ENCODE measurements at places on chromosomes 5 and 9. TPM values are rescaled to one million over a fixed set of nuclear protein-coding genes. Genes with fewer than 3 reads are reported as not detected.

The BASP1 gene
- 26.5 TPM for total RNA-seq

The CNOT6 gene
- total RNA-seq: 12.6 TPM

The CA9 gene
- not detected for total RNA-seq

The CARTPT gene
- not detected for total RNA-seq

The LRRC26 gene
- total RNA-seq: 0.29 TPM

The SLC6A19 gene
- not detected for total RNA-seq

The PCA3 gene
- total RNA-seq: not detected

- no peak overlapping the region for H3K4me3 ChIP-seq
- H3K36me3 ChIP-seq: no peaks in the 10 kb centered on the region
- no peak overlapping the region for H3K27ac ChIP-seq
Observed at GRCh38 chr5:135120951-135121350, 86.9 kb upstream of the PITX1 start.

GRCh38 chr5:124477062-124477461 is 269.4 kb downstream of the ZNF608 start:
- no peaks in the 10 kb centered on the region for H3K36me3 ChIP-seq
- no peaks in the 10 kb centered on the region for H3K4me1 ChIP-seq

GRCh38 chr9:137685035-137685740 is 66.4 kb downstream of the EHMT1 start:
- no peak overlapping the region for H3K27ac ChIP-seq
- no peak for DNase-seq
- H3K4me3 ChIP-seq: no peak overlapping the region
- H3K4me1 ChIP-seq: no peaks in the 10 kb centered on the region

GRCh38 chr5:176536132-176536901 is 885 bp downstream of the RNF44 start:
- no peaks in the 10 kb centered on the region for H3K27me3 ChIP-seq
- peaks cover 4% of the 10 kb centered on the region for H3K4me1 ChIP-seq
- peak overlapping the region; percentile 95 for H3K27ac ChIP-seq
- H3K4me3 ChIP-seq: peak overlapping the region; percentile 71

- no peak overlapping the region for H3K27ac ChIP-seq
- H3K4me3 ChIP-seq: no peak overlapping the region
- H3K27me3 ChIP-seq: no peaks in the 10 kb centered on the region
- no peaks in the 10 kb centered on the region for H3K4me1 ChIP-seq
Observed at GRCh38 chr9:100626949-100627348, 49.1 kb downstream of the CAVIN4 start.

DNA sequence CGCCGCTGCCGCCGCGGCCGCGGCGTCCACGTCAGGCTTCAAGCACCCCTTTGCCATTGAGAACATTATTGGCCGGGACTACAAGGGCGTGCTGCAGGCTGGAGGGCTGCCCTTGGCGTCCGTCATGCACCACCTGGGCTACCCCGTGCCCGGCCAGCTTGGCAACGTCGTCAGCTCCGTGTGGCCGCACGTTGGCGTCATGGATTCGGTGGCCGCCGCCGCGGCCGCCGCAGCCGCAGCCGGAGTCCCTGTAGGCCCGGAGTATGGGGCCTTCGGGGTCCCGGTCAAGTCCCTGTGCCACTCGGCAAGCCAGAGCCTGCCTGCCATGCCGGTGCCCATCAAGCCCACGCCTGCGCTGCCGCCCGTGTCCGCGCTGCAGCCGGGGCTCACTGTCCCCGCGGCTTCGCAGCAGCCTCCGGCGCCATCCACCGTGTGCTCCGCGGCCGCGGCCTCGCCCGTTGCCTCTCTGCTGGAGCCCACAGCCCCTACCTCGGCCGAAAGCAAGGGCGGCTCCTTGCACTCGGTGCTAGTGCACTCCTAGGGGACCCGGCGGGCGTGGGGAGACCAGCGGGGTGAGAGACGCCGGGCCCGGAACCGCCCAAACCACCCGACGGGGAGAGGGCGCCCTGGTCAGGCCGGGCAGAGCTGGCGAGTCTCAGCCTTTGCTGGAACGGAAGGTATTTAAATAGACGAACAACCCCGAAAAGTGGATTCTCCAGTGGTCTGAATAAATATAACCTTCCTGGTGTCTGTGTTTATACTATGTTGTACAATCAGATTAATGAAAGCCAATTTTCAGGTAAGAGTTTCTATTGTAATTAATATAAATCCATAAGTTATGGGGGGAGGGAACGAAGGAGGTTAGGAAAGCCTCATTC is 1.2 kb downstream of the FOXB2 start:
- H3K27ac ChIP-seq: no peak overlapping the region
- H3K4me1 ChIP-seq: peaks cover 11% of the 10 kb centered on the region
- no peak for DNase-seq
- H3K36me3 ChIP-seq: no peaks in the 10 kb centered on the region
- peaks cover 48% of the 10 kb centered on the region for H3K27me3 ChIP-seq

DNA sequence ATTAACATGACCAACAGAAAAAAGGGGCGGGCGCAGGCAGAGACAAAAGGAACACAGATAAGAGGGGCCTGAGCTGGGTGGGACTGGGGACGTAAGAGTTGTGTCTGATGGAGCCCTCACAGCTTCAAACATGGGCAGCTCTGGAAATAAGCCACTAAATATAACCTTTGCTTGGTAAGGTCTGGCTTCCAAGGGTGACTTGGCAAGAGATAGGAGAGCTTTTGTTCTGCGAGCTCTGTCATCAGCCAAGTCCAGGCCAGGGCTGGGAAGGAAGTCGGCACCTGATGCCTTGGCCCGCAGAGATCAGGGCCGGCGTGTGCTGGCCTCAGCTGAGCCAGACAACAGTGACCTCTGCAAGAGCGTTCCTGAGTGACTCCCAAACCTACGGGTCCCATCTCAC is 11.8 kb downstream of the TRUB2 start:
- no peak overlapping the region for H3K27ac ChIP-seq
- no peak overlapping the region for H3K4me3 ChIP-seq
- H3K36me3 ChIP-seq: no peaks in the 10 kb centered on the region
- DNase-seq: no peak
- H3K4me1 ChIP-seq: no peaks in the 10 kb centered on the region

DNA sequence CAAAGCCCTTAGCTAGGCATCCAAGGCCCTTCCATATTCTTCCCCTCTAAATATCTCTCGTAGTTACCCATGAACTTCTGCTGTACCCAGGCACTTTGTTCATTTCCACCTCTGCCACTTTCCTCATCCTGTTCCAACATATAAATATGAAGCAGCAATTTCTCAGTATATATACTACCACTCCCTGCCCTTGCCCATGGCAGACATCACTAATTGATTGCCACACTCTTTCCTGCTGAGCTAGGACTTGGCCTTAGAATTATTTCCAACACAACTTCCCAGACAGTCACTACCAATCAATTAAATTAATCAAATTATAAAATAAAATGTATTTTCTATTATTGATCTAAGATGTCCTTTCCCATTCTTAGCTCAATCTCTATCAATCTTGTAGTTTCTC is 8.5 kb downstream of the INSYN2B start:
- no peak overlapping the region for H3K4me3 ChIP-seq
- no peak overlapping the region for H3K27ac ChIP-seq
- H3K27me3 ChIP-seq: no peaks in the 10 kb centered on the region
- no peaks in the 10 kb centered on the region for H3K4me1 ChIP-seq

- no peaks in the 10 kb centered on the region for H3K27me3 ChIP-seq
- no peak for DNase-seq
- H3K27ac ChIP-seq: no peak overlapping the region
- H3K4me3 ChIP-seq: no peak overlapping the region
Observed at GRCh38 chr5:60402161-60402785, 297.7 kb downstream of the DEPDC1B start.

DNA sequence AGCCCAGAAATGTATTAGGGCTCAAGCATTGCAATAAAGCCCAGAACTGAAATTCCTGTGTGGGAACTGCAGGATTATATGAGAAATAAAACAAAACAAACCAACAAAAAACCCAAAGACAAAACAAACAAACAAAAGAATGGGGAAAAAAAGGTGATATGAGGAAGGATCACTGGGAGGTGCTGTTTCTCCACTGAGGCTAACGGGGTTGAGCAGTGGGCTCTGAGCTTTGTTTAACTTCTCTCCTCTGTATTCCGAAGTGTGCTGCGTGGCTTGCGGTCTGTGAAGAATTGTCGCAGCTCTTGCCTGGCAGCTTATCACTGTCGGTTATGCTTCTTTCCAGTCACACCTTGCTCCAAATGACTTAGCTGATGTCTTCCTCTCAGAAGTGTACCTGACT is 106.3 kb downstream of the TENT4A start:
- no peaks in the 10 kb centered on the region for H3K27me3 ChIP-seq
- DNase-seq: no peak
- no peaks in the 10 kb centered on the region for H3K36me3 ChIP-seq
- no peak overlapping the region for H3K4me3 ChIP-seq
- no peak overlapping the region for H3K27ac ChIP-seq

DNA sequence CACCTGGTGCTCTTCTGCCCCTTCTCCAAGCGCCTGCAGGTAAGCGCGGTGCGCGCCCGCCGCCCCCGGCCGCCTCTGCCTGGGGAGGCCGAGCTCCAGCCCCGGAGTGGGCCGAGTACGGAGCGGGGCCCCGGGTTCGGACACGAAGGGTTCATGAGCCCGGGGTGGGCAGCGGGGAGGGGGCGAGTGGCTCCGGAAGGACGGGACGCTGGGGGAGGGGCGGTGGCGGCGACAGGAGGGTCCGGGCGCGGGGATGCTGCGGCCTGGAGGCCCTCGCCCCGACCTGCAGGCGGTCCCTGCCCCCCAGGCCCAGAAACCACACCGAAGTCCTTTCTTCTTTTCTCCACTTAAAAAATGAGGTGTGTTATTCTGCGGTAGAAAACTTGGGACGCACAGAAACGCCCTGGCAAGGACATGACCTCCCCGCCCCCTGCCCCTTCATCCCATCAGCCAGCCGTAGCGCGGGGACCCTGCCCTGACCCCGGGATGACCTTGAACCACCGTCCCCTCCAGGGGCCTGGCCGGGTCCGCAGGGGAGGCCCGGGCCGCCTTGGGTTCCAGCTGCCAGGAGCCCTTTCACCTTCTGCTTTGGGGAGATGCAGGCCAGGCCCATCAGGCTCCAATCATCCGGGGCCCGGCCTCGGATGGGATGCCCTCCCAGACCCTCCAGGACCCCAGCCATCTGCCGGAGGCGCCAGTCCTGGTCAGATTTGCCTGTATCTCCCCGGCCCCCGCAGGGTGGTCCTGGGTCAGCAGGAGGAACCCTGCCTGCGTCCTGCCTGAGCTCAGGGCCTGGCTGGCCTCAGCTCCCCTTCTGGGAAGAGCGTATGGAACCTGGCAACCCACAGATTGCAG is 545 bp downstream of the DIPK1B start:
- peaks cover 7% of the 10 kb centered on the region for H3K4me1 ChIP-seq
- H3K27ac ChIP-seq: peak overlapping the region; percentile 66
- peak overlapping the region; percentile 36 for H3K4me3 ChIP-seq
- no peaks in the 10 kb centered on the region for H3K36me3 ChIP-seq
- H3K27me3 ChIP-seq: no peaks in the 10 kb centered on the region

DNA sequence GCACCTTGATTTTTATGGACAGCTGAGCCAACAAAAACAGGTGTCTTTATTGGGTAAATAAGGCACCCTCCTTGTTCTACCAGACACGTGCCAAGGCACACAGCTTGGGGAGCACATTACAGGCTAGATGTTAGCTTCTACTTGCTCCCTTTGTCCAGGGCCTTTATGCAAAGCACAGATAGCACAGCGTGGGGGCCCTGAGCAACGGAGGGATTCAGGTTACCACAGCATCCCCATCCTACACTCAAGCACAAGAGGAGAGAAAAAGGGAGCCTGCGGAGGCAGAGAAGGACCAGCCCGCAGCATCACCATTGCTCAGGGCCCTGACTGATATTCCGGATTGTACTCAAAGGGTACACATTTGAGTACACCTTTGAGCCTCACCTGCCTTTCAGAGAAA is 181.7 kb upstream of the KIF2A start:
- H3K27me3 ChIP-seq: no peaks in the 10 kb centered on the region
- H3K4me1 ChIP-seq: no peaks in the 10 kb centered on the region
- H3K4me3 ChIP-seq: no peak overlapping the region

- no peak overlapping the region for H3K4me3 ChIP-seq
- H3K27me3 ChIP-seq: no peaks in the 10 kb centered on the region
- no peak overlapping the region for H3K27ac ChIP-seq
- no peak for DNase-seq
Observed at GRCh38 chr9:76405868-76406267, 11.6 kb upstream of the RFK start.

Data from uterus (tissue), 4 donors.